Mesangial cell (primary cell): ENCODE measurements at places on chromosomes 13 and 19. TPM values are rescaled to one million over a fixed set of nuclear protein-coding genes. Genes with fewer than 3 reads are reported as not detected.

B3GNT3 gene
- total RNA-seq: 0.13 TPM in 1 of 2 replicates, not detected in the other

AMH gene
- 0.16 and 1.8 TPM in 2 replicates for total RNA-seq

SCAF1 gene
- 39.8 and 41.7 TPM in 2 replicates for total RNA-seq

ZNF99 gene
- total RNA-seq: not detected in 2 replicates

APLP1 gene
- 9.8 and 33.7 TPM in 2 replicates for total RNA-seq

FAAP24 gene
- 2.4 and 5.5 TPM in 2 replicates for total RNA-seq

FAM98C gene
- 11.6 and 15.1 TPM in 2 replicates for total RNA-seq

PNMA8A gene
- 4.1 and 14.1 TPM in 2 replicates for total RNA-seq

GPR12 gene
- not detected in 2 replicates for total RNA-seq

LYL1 gene
- 2.9 and 6.4 TPM in 2 replicates for total RNA-seq

QPCTL gene
- 22.2 and 29.7 TPM in 2 replicates for total RNA-seq

YIPF2 gene
- total RNA-seq: 72.0 and 118 TPM in 2 replicates

LRRC25 gene
- 0.25 TPM in 1 of 2 replicates, not detected in the other for total RNA-seq

TSHZ3 gene
- total RNA-seq: 4.4 and 6.6 TPM in 2 replicates

YJEFN3 gene
- total RNA-seq: 0.51 and 0.98 TPM in 2 replicates

PSG7 gene
- not detected in 2 replicates for total RNA-seq

CABP5 gene
- total RNA-seq: not detected in 2 replicates

RB1 gene
- 14.3 and 23.5 TPM in 2 replicates for total RNA-seq

GRK1 gene
- total RNA-seq: not detected in 2 replicates

TEX29 gene
- not detected in 2 replicates for total RNA-seq

KLK15 gene
- total RNA-seq: not detected in 2 replicates

AP2A1 gene
- total RNA-seq: 149 and 166 TPM in 2 replicates

LGALS14 gene
- total RNA-seq: not detected in 2 replicates

CDKN2D gene
- total RNA-seq: 8.1 and 8.3 TPM in 2 replicates

OR7C1 gene
- total RNA-seq: not detected in 2 replicates

ZNF850 gene
- 1.6 and 2.6 TPM in 2 replicates for total RNA-seq

IRF2BP1 gene
- 28.0 and 39.0 TPM in 2 replicates for total RNA-seq

UNC13A gene
- total RNA-seq: 0.16 and 0.25 TPM in 2 replicates

DOCK9 gene
- total RNA-seq: 52.6 and 63.1 TPM in 2 replicates

OR10H1 gene
- total RNA-seq: not detected in 2 replicates

HSD17B14 gene
- total RNA-seq: 2.0 and 24.1 TPM in 2 replicates

FCGBP gene
- 2.0 TPM in 1 of 2 replicates, not detected in the other for total RNA-seq

PGLYRP2 gene
- total RNA-seq: not detected in 2 replicates

HNRNPL gene
- 168 and 316 TPM in 2 replicates for total RNA-seq

MYCBP2 gene
- total RNA-seq: 31.4 and 41.2 TPM in 2 replicates

RTBDN gene
- total RNA-seq: not detected in 2 replicates

NLRP9 gene
- not detected in 2 replicates for total RNA-seq

LHB gene
- 0.49 and 0.76 TPM in 2 replicates for total RNA-seq

TNFSF9 gene
- 20.9 and 28.5 TPM in 2 replicates for total RNA-seq

HPN gene
- 5.7 TPM in 1 of 2 replicates, not detected in the other for total RNA-seq

KLK4 gene
- not detected in 2 replicates for total RNA-seq

PSPN gene
- 0.65 and 2.9 TPM in 2 replicates for total RNA-seq

KLF1 gene
- total RNA-seq: not detected in 2 replicates

GGN gene
- 1.1 and 1.3 TPM in 2 replicates for total RNA-seq

RLN3 gene
- not detected in 2 replicates for total RNA-seq

IGLON5 gene
- not detected in 2 replicates for total RNA-seq
